ENCODE measurements at places on chromosomes 3 and 15. TPM values are rescaled to one million over a fixed set of nuclear protein-coding genes. Genes with fewer than 3 reads are reported as not detected.
A peak's percentile ranks its signal among the peaks of the same experiment; 100 is the strongest.

- DNase-seq: peak; percentile 83
- H3K36me3 ChIP-seq: no peaks in the 10 kb centered on the region
- H3K27ac ChIP-seq: no peak overlapping the region
These were observed 37.7 kb downstream of the TM4SF4 start for GRCh38 chr3:149512073-149512782.

The INSYN1 gene
- 0.51 TPM for total RNA-seq

DNA sequence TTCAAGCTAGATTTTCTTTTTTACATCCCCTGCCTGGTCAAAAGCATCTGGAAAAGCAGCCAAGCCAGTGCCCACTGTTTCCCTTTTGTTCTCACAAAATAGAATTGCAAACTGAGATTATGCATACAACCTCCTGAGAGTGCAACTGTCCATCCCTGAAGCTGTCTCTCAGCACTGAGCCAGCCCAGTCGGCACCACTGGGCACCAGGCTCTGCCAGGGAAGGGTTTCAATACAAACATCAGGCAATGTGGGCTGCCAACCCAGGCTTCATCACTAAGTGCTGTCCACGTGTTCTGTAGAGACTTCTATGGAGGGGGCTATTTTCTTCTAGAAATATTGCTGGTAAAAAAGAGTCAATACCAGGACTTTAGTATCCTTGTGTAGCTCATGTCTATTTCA lies 356.3 kb upstream of the TBL1XR1 start:
- no peaks in the 10 kb centered on the region for H3K36me3 ChIP-seq
- no peak overlapping the region for H3K4me3 ChIP-seq
- DNase-seq: no peak

The BOC gene
- total RNA-seq: 15.5 TPM

GRCh38 chr3:114234745-114235144 lies 2.6 kb downstream of the ZNF80 start:
- H3K36me3 ChIP-seq: no peaks in the 10 kb centered on the region
- no peak for DNase-seq
- no peak overlapping the region for H3K27ac ChIP-seq

GRCh38 chr3:143951351-143951971 lies 20.2 kb upstream of the DIPK2A start:
- H3K27me3 ChIP-seq: no peaks in the 10 kb centered on the region
- DNase-seq: no peak
- H3K36me3 ChIP-seq: no peaks in the 10 kb centered on the region
- H3K4me1 ChIP-seq: no peaks in the 10 kb centered on the region
- H3K27ac ChIP-seq: no peak overlapping the region

The PEX5L gene
- not detected for total RNA-seq

- no peak overlapping the region for H3K27ac ChIP-seq
- peaks cover 18% of the 10 kb centered on the region for H3K4me1 ChIP-seq
- no peak for DNase-seq
- no peaks in the 10 kb centered on the region for H3K27me3 ChIP-seq
- no peaks in the 10 kb centered on the region for H3K36me3 ChIP-seq
These were observed 3.3 kb upstream of the TMEM45A start for GRCh38 chr3:100489118-100489517.

The CD200 gene
- total RNA-seq: 6.9 TPM

DNA sequence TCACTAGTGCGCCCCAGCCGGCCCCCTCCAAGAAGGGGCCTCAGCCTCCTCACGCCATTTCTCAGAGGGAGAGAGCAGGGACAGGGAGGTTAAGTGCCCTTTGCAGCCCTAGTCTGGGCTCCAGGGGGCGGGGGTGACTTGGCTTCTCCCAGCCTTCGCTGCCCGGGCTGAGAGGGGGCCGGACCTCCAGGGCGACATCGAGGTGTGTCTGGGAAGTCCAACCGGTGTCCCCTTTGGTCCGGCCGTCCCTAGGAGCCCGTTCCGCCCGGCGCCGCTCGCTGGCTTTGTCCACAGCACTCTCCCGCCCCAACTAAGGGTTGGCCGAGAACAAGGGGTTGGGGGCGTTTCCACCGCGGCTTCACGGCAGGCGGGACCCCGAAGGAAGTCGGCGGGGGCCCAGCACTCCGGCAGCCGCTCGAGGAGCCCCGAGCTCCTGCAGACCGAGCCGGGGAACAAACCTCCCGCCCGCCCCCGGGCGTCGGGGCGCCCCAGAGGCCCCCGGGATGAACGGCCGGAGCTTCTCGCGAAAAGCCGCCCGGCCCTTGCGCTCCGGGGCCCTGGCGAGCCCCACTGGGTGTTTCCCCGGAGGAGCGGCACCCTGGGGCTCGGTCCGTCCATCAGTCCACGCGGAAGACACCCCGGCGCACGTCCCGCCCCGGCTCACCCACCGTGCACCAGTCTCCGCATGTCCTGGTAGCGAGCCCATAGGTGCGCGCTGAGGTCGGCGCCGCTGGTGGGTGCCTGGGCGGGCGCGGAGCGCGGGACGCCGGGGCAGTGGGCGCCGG lies 627 bp downstream of the NT5DC2 start:
- peaks cover 27% of the 10 kb centered on the region for H3K27me3 ChIP-seq
- DNase-seq: peak; percentile 84
- no peaks in the 10 kb centered on the region for H3K36me3 ChIP-seq

The C3orf18 gene
- 5.6 TPM for total RNA-seq

DNA sequence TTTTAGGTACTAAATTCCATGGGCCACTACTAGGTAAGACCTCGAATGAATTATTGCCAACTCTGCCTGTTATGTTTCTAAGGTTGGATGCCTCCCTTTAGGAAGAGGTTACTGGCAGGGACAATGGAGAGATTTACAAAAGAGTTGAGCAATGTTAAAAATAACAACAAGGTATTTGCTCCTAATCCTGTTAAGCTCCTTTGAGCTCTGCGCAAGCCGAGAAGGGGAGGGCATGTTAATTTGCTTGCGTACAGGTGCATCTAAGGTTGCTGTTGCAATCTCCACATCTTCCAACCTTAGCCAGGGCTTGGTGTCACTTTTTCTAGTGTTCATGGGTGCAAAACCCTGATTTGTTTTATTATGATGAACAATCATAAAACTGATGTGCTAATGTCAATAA lies 161.5 kb upstream of the TPM1 start:
- no peak for DNase-seq
- no peak overlapping the region for H3K27ac ChIP-seq
- H3K36me3 ChIP-seq: no peaks in the 10 kb centered on the region
- H3K4me1 ChIP-seq: peaks cover 12% of the 10 kb centered on the region

The RBPMS2 gene
- total RNA-seq: 1.2 TPM

DNA sequence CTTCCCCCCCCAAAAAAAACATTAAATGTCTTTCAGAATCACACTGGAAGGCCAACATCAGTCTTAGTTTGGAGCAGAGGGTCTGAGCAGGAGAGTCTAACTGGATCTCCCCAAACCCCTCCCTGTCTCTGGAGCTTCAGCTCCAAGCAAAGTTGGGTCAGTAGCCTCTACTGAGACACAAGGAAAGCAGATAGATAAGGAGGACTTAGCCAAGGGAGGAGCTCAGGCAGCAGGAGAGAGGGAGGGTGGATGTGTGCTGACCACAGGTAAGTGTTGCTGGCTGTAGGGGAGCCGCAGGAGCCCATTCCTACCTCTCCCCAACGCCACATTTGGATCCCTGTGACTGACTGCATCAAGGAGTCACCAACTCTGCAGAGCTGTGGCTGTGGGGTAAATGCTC lies 7.0 kb downstream of the PLCB2 start:
- no peak overlapping the region for H3K4me3 ChIP-seq
- H3K27ac ChIP-seq: no peak overlapping the region
- no peak for DNase-seq

DNA sequence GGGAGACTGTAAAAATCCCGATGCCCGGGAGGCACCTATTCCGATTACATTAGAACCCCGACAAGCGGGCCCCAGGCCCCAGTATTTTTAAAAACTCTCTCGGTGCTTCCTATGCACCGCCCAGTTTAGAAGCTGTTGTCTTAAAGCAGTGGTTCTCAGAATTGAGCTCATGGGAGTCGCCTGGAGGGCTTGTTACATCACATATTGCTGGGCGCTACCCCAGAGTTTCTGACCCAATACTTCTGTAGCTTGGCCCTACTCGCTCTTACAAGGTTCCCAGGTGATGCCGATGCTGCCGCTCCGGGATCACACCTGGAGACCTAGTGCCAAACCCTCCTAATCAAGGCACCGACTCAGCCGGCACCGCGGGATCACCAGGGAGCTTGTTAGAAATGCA lies 35.2 kb downstream of the CPN2 start:
- no peak overlapping the region for H3K27ac ChIP-seq
- H3K4me1 ChIP-seq: peaks cover 18% of the 10 kb centered on the region
- no peaks in the 10 kb centered on the region for H3K36me3 ChIP-seq
- no peaks in the 10 kb centered on the region for H3K27me3 ChIP-seq
- DNase-seq: no peak
- H3K4me3 ChIP-seq: peak overlapping the region; percentile 33

DNA sequence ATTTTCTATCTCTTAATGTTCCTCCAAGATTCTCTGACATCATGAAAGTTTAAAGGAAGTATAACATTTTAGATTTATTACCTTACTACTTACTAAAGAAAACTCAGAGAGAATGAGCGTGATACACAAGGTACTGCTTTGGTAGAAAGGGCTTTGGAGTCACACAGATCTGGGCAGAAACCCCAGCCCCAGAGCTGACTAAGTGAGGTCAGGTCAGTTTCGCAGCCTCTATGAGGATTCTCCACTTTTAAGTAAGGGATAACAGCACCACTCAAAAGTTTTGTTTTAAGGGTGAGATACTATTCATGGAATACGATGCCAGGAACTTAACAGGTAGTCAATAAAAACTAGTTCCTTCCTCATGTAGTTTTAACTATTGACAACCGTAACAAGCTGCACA lies 76.1 kb downstream of the CLDN11 start:
- no peak overlapping the region for H3K4me3 ChIP-seq
- no peak for DNase-seq
- H3K27ac ChIP-seq: no peak overlapping the region
- no peaks in the 10 kb centered on the region for H3K4me1 ChIP-seq
- no peaks in the 10 kb centered on the region for H3K36me3 ChIP-seq
- H3K27me3 ChIP-seq: peaks cover 8% of the 10 kb centered on the region

DNA sequence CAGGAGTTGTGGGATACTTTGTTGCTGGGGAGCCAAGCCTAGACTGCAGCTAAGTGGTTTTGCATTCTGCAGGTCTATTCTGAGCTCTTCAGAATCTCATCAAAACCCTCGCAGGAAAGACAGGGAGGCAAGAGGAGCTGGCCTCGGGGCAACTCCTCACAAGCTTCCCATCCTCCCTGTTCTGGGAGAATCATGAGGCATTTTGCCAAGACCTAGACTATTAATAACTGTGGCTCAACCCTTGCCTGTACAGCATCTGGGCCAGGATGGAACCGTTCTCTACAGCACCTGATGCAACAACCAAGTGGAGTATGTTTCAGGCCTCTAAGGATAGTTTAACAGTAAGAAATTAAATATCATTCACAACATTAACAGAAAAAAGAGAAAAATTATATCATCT lies 20.2 kb upstream of the SLC6A20 start:
- DNase-seq: no peak
- H3K4me1 ChIP-seq: peaks cover 12% of the 10 kb centered on the region
- H3K27ac ChIP-seq: no peak overlapping the region
- H3K36me3 ChIP-seq: no peaks in the 10 kb centered on the region
- no peak overlapping the region for H3K4me3 ChIP-seq

The ILDR1 gene
- 3.1 TPM for total RNA-seq

GRCh38 chr3:144296808-144297207 lies 325.2 kb downstream of the DIPK2A start:
- no peaks in the 10 kb centered on the region for H3K4me1 ChIP-seq
- no peak overlapping the region for H3K27ac ChIP-seq
- H3K36me3 ChIP-seq: no peaks in the 10 kb centered on the region
- no peak for DNase-seq
- H3K4me3 ChIP-seq: no peak overlapping the region
- no peaks in the 10 kb centered on the region for H3K27me3 ChIP-seq

GRCh38 chr3:188788621-188789081 lies 383.1 kb upstream of the TPRG1 start:
- H3K4me1 ChIP-seq: peaks cover 17% of the 10 kb centered on the region
- no peak overlapping the region for H3K4me3 ChIP-seq
- no peaks in the 10 kb centered on the region for H3K36me3 ChIP-seq
- no peaks in the 10 kb centered on the region for H3K27me3 ChIP-seq

- no peaks in the 10 kb centered on the region for H3K27me3 ChIP-seq
- H3K27ac ChIP-seq: no peak overlapping the region
- H3K36me3 ChIP-seq: no peaks in the 10 kb centered on the region
- DNase-seq: no peak
These were observed 13.6 kb upstream of the DENND6A start for GRCh38 chr3:57706462-57706861.

The RTP3 gene
- not detected for total RNA-seq

The CELSR3 gene
- 1.1 TPM for total RNA-seq

- no peak for DNase-seq
- no peak overlapping the region for H3K4me3 ChIP-seq
- H3K27me3 ChIP-seq: peaks cover 29% of the 10 kb centered on the region
These were observed 166.6 kb downstream of the RAB11A start for GRCh38 chr15:66035901-66036300.

The SPTBN5 gene
- 0.19 TPM for total RNA-seq

DNA sequence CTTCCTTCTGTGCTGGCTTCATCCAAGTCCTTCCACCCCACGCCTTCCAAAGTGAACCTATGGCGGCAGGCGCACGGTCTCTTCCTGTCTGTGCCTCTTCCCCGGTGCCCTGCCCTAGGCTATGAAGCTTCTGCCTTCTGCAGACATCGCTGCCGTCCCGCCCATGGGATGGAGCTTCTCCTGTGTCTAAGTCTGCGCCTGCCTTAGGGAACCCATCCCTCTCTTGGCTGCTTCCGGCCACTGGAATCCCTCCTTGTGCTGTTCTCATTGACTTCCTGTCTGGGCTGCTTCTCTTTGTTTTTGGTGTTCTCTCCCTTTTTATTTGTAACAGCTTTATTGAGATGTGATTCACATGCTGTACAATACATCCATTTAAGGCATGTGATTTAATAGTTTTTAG lies 17.2 kb downstream of the CHCHD6 start:
- H3K27me3 ChIP-seq: no peaks in the 10 kb centered on the region
- no peaks in the 10 kb centered on the region for H3K4me1 ChIP-seq
- H3K27ac ChIP-seq: no peak overlapping the region
- H3K4me3 ChIP-seq: no peak overlapping the region
- peaks cover 12% of the 10 kb centered on the region for H3K36me3 ChIP-seq
- DNase-seq: no peak

GRCh38 chr3:9727041-9727595 lies 4.4 kb upstream of the BRPF1 start:
- H3K4me1 ChIP-seq: peaks cover 11% of the 10 kb centered on the region
- no peak overlapping the region for H3K27ac ChIP-seq
- H3K4me3 ChIP-seq: peak overlapping the region; percentile 8
- H3K27me3 ChIP-seq: no peaks in the 10 kb centered on the region
- DNase-seq: no peak

- no peak overlapping the region for H3K4me3 ChIP-seq
- peaks cover 23% of the 10 kb centered on the region for H3K4me1 ChIP-seq
- no peak for DNase-seq
- H3K36me3 ChIP-seq: no peaks in the 10 kb centered on the region
- no peaks in the 10 kb centered on the region for H3K27me3 ChIP-seq
These were observed 48.1 kb downstream of the RAP2B start for GRCh38 chr3:153210146-153210545.

The MOBP gene
- 0.06 TPM for total RNA-seq

The AMOTL2 gene
- total RNA-seq: 53.1 TPM
